Amniotic stem cell (primary cell): ENCODE measurements at places on chromosomes 7 and 10.

DNA sequence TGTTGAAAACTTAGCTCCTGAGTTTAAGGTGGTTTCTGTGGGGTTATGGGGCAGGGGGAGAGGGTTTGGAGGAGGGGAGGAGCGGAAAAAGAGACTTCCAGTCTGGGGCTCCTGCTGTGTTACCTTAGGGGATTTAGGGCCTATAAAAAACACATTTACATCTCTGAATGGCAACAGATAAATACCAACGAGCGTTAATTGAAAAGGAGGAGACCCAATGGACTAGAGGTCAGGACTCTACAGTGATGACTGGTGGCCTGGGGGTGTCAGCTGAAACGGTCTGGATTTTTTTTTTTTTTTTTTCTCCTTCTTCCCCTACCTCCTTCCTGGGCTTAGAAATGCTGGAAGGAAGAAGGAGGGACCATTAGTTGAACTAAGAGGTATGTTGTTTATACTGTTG lies 47.4 kb downstream of the AUTS2 start:
- DNase-seq, result no peak

DNA sequence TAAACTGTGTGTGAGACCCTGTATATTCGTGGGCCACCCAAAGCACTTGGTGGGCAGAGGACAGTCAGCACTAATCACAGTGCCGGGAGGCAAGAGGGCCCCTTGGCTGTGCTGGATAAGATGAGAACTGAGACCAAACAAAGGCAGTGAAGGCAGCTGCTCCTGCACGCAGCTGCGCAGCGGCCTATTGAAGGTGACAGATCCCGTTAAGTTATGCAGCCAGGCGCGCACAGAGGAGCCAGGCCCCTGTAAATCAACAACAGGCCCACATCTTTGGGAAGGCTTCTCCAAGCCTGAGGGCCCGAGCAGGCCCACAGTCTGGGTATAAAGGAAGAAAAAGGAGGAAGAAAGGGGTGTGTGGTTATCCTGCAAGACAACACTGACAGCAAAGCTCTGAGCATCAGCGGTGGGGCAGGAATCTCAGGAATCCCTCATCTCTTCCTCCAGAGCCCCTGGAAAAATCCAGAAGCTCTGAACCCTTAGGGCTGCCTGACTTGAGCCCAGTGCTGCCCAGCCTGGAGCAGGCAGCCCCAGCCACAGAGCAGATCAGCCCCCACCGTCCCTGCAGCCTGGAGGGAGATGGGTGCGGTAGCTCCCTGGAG lies 154.2 kb downstream of the ARHGAP12 start:
- no peak for DNase-seq

- DNase-seq, result no peak
Measured at GRCh38 chr7:43481902-43482678, 100.8 kb upstream of the STK17A start.

- no peak for DNase-seq
Measured at GRCh38 chr10:3978174-3978573, 193.2 kb upstream of the KLF6 start.

GRCh38 chr10:90817128-90817889 lies 40.5 kb downstream of the HTR7 start:
- DNase-seq, result no peak
